ENCODE measurements at places on chromosomes 6 and 20.

DNA sequence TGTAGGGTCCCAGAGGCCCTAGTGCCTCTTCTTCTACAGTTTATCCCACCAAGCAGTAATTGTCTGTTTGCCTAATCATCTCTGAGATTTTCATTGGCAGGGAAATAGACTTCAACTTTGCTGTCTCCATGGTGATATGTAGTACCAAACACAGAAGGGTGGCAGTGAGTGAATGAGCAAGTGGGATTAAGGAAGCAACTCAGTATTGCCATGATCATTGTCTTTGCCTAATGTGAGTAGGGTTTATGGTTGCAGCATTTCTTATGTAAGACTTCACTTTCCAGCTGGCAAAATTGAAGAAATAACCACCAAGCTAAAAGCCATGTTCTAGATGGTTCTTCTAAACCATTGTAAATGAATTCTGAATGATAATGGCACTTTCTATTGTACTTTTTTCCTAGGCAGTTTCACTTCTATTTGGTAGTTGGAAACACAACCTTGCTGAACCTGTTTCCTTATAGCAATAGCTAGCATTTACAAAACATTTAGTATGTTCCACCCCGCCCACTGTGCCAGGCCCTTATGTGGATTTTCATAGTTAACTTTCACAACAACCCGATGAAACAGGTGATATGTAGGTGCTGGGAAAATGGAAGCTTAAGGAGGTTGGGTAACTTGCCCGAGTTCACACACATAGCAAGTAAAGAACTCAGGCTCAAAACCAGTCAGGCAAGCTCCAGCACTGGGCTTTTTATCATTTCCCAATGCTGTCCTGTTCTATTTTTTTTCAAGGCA lies 32.0 kb downstream of the ZC2HC1B start:
- peak; percentile 7 for DNase-seq

DNA sequence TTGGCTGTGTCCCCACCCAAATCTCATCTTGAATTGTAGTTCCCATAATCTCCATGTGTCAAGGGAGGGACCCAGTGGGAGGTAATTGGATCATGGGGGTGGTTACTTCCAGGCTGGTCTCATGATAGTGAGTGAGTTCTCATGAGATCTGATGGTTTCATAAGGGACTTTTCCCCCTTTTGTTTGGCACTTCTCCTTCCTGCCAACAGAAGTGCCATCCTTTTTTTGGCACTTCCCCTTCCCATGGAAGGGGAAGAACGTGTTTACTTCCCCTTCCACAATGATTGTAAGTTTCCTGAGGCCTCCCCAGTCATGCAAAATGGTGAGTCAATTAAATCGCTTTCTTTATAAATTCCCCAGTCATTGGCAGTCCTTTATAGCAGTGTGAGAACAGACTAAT lies 18.0 kb upstream of the PI3 start:
- DNase-seq, result no peak

GRCh38 chr20:34872622-34873224 lies at the start of gene GGT7:
Gene GGT7 (minus strand): TSS chr20:34872856. CDS start chr20:34872815, 41 bp downstream.
- DNase-seq, result peak; percentile 81

- DNase-seq, result no peak
Measured at GRCh38 chr20:13791540-13792459, 7.0 kb downstream of the NDUFAF5 start.

DNA sequence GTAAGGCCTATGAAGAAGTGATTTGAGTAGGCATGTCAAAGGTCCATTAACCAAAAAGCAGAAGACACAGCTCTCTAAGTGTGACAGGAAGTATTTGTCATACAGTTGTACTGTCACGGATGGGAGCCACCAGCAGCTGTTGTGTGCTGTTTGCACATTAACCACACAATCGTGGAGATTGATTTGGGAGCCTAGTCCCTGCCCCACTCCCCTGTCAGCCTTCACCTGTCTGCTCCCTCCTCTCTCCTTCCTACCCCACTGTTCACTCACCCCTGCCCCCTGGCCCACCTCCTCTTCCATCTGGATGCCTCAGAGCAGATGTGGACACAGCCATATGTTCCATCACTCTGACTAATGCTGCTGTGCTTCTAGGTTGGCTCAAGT lies 124.7 kb upstream of the SPACA1 start:
- peak; percentile 45 for DNase-seq

DNA sequence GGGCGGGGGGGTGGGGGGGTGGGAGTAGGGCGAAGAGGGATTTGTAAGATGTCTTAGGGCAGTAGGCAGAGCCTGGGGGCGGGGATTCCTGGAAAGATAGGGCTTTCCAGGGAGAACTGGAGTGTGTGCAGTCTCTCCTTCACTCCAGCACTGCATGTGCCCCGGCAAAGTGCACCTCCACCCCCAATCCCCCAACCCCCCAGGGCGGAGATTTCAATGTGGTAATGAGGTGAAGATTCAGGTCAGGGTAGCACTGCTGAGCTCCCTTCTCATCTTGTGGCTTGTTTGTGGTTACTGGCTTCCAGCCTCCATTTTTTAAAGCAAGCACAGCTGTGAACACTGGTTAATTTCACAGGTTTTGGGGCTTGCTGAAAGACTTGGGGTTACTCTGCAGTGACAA lies 5.9 kb downstream of the TMEM239 start:
- DNase-seq, result peak; percentile 73

DNA sequence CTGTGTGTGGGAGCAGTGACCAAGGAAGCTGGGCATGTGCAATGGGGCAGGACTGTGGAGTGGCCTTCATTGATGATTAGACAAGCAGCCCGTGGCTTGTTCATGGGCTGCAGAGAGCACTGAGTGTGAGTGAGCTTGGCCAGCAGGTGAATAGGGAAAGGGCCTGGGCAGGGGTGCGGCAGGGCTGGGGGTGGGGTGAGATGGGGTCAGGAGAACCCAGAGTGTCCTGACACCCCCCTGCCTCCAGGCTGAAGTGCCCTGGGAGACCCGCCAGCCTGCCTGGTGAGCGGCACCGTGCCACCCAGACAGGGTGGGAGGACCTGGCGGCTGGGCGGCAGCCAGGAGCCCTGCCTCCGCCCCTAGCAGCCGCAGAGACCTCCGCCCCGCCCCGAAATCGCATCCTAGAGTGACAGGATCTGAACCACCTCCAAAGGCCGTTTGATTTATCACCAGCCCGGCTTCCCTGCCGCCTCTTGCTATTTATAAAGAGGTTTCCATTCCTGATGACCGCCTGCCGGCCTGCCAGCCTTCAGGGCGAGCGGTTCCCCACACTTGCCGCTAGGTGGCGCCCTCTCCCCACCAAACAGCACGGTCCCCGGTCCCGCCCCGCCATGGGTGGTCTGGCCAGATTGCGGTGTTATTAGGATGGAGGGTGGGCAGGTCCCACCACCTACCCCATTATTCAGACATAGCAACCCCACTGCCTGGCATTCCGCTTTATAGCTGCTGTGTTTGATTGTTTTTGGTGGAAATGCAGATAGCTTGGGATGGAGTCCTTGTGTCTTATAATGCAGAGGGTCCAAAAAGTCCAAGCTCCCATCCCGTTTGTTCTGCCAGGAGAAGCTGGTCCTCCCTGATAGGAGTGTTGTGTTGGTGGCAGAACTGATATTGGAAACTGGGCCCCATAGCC lies 3.5 kb downstream of the MYLK2 start:
- DNase-seq, result peak; percentile 76

- no peak for DNase-seq
Measured at GRCh38 chr6:45493761-45494160, 116.0 kb upstream of the SUPT3H start.

All from NB4 (cell line).